ENCODE measurements at places on chromosomes 5 and 9.

DNA sequence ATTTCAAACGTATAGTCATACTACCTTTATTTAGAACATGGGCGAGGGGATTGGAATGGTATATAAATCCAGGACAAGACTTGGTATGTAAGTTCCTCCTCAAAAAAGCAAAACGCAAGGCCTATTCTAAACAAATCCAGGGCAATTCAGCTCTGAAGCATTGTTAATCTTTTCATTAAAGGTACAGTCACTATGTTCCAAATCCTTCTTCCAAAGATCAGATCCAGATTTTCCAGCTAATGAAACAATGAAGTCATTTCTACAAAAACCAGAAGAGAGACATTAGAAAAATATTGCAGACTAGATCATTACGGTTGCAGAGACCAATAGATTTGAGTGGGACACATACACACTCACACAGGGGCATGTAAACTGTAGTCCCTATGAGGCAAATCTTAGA lies 116.1 kb upstream of the BNC2 start:
- H3K4me3 ChIP-seq: no peak overlapping the region
- no peak for DNase-seq
- no peaks in the 10 kb centered on the region for H3K4me1 ChIP-seq
- no peaks in the 10 kb centered on the region for H3K27me3 ChIP-seq

- H3K4me1 ChIP-seq: peaks cover 6% of the 10 kb centered on the region
- no peak overlapping the region for H3K4me3 ChIP-seq
- no peak overlapping the region for H3K27ac ChIP-seq
- no peak for DNase-seq
These were observed 328.7 kb downstream of the MARCHF11 start for GRCh38 chr5:15850939-15851341.

- H3K27ac ChIP-seq: no peak overlapping the region
- no peaks in the 10 kb centered on the region for H3K36me3 ChIP-seq
- H3K4me3 ChIP-seq: no peak overlapping the region
- DNase-seq: no peak
- H3K4me1 ChIP-seq: no peaks in the 10 kb centered on the region
These were observed 61.8 kb downstream of the C9 start for GRCh38 chr5:39302472-39302871.

- H3K27me3 ChIP-seq: no peaks in the 10 kb centered on the region
- no peaks in the 10 kb centered on the region for H3K4me1 ChIP-seq
- no peak overlapping the region for H3K27ac ChIP-seq
- H3K4me3 ChIP-seq: no peak overlapping the region
- H3K36me3 ChIP-seq: no peaks in the 10 kb centered on the region
- no peak for DNase-seq
These were observed 47.8 kb downstream of the NR6A1 start for GRCh38 chr9:124723352-124723751.
